ENCODE measurements at places on chromosomes 7 and 10.

GRCh38 chr7:24438232-24438631, 135.0 kb upstream of the PALS2 start:
- no peak for DNase-seq

- no peak for DNase-seq
These were observed 12.2 kb downstream of the GSAP start for GRCh38 chr7:77403957-77404356.

DNA sequence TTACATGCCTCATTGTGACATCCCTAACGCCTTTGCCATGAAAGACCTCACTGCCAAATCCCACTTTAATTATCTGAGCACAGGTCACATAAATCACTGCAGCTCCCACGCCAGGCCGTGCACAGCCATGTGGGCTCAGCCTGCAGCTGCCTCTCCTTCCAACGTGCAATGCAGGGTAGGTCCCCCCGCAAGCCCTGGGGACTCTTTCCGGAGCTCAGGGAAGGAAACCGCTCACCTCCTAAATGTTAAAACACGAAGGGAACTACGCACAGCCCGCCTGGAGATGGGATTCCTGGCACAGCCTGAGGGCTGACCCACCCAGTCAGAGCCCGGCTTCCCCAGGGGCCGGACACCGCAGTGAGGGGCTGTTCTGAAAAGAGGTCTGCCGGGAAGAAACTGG, 128.0 kb downstream of the MAD1L1 start:
- no peak for DNase-seq

DNA sequence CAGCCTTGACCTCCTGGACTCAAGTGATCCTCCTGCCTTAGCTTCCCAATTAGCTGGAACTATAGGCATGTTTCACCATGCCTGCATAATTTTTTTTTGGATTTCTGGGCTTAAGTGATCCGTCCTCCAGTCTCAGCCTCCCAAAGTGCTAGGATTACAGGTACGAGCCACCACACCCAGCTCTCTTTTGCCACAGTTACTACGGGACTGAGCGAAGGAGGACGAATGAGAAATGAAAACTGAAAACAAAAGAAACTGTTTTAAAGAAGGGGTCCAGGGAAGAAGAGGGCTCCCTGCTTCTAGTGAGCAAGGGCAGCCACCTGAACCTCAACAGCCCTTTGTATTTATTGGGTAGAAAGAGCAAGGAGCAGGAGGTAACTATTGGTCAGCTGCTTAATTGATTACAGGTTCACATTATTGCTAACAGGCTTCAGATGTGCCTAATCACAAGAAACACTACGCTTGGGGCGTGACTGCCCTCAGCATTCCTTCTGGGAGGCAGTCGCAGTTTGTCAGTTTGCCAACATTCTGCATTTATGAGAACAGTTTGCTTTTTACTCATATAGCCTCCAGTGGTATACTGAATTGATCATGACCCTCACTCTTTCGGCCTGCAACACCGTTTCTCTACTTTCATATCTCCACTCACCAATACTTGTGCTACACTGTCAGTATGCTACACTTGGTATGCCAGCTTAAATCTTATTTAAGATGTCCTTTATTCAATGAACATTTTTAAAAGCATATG, 676.8 kb downstream of the DNAJB9 start:
- DNase-seq = no peak

DNA sequence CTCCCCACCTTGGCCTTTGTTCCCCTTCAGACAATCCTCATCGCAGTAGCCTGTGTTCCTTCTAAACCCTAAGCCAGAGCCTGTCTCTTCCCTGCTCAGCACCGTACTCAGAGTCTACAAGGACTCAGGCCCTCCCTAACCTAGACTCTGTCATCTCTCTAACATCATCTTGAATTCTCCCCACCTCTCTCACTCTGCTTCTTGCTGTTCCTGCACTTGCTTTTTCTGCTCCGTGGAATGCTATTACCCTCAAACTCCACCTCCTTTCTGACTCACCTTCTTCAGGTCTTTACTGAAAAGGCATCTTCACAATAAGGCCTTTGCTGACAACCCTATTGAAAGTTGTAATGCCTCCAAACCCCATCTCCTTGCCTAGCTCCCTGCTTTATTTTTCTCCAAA, 141.0 kb downstream of the DKK1 start:
- DNase-seq = no peak

DNA sequence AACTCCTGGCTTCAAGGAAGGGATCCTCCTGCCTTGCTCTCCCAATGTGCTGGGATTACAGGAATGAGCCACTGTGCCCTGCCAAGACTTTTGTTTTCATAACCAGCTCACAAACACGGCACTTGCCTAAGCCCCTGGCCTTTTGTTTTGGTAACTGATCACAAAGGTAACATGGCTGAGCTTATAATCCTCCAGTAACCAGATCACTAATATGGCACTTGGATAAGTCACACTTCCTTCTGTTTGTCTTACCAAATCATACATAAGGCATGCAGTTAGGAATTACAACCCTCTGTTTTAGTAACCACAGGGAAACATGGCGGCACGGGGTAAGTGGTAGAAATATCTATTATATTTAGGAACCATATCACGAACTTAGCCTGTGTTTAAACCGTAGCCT, 577.1 kb downstream of the CALN1 start:
- no peak for DNase-seq

All from KG1 (cell line).